A549 treated with AZD2906 at 1 μM for 4 hours (cell line): ENCODE measurements at places on chromosomes 7 and 10. TPM values are rescaled to one million over a fixed set of nuclear protein-coding genes. Genes with fewer than 3 reads are reported as not detected.

The HOXA3 gene
- total RNA-seq = 3.7 to 5.6 TPM (median 4.7 TPM) in 5 replicates

The WDR86 gene
- total RNA-seq = 0.13 to 0.26 TPM (median 0.20 TPM) in 5 replicates

The CFAP69 gene
- 1.2 to 2.5 TPM (median 2.0 TPM) in 5 replicates for total RNA-seq

The SYT15B gene
- 3.1 to 4.0 TPM (median 3.6 TPM) in 5 replicates for total RNA-seq

The DHX32 gene
- total RNA-seq = 28.4 to 37.6 TPM (median 33.0 TPM) in 5 replicates

The ASB10 gene
- total RNA-seq = not detected in 5 replicates
